Stimulated activated CD8-positive, alpha-beta memory T cell treated with anti-CD3 and anti-CD28 coated beads, Interleukin-12 subunit alpha, Interleukin-12 subunit beta, amount 100 ng/mL, for 4 hours (primary cell): ENCODE measurements at places on chromosomes 5 and 9.

GRCh38 chr5:66807743-66808142 lies 211.6 kb downstream of the MAST4 start:
- no peak for DNase-seq

DNA sequence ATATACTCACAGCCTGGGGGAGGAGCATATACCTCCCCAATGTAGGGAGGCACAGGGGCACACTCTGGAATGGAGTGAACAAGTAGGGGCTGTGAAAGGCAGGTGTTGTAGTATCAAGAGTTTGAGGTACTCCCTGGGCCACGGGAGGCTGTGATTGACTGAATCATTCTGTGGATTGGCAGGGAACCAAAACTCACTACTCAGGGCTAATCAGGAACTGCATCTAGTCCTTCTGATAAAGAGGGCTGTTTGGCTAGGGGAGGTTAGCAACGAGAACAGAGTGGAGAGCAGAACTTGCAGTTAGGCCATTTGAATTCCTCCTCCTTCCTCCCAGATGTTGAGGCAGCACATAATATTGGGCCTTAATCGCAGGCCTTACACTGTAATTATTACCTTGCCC lies 369.2 kb upstream of the MPDZ start:
- DNase-seq = no peak

- DNase-seq = no peak
Observed at GRCh38 chr9:110575169-110575568, 4.4 kb downstream of the SVEP1 start.

DNA sequence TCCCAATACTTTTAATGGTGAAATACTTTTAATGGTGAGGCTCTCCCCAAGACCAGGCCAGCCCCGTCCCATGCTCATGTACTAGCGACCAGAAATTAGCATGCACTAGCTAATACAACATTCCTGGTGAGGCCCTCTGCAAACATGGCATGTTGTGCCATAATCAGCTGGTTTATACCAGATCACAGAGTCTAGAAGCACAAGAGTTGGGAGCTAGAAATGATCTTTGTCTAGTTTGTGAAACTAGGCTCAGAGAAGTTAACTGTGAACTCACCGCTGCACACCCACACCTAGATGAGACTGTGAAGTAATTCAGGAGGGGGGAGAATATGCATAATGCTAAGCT lies 37.4 kb downstream of the MTMR12 start:
- no peak for DNase-seq

DNA sequence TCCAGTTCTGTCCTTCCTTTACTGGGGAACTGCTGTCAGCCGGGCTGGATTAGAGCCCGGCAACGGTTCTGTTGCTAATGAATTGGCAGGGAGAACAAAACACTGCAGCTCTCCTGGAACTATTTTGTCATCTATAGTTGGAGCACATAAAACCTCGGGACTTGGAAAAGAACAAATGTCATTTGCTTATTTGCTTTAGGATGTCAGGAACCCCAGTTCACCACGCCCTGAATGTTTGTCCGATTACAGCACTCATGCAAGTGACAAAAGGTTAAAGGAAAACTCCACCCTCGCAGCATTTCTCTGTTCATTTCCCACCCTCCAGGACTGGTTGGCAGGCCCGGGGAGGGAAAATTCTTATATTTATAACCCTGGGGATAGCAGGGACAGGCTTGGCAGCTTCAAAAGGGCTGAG lies 66.4 kb upstream of the PLPP1 start:
- DNase-seq = no peak

DNA sequence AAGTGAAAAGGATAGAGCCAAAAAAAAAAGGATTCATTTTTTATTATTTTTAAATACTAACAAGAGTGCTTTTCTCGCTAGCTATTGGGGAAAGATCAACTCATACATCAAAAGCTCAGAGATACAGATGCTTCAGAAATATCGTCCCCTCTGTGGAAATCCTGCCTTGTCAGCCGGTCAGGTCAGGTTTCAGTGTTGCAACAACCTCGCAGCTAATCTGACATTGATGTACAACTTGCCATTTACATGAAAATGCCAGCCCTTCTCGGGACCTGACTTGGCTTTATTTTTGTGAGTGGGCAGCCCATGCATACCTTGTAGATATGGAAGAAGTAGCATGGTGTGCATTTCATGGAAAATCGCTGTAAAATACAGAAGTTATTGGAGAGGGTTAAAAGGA lies 358.8 kb upstream of the ADAMTS16 start:
- no peak for DNase-seq

DNA sequence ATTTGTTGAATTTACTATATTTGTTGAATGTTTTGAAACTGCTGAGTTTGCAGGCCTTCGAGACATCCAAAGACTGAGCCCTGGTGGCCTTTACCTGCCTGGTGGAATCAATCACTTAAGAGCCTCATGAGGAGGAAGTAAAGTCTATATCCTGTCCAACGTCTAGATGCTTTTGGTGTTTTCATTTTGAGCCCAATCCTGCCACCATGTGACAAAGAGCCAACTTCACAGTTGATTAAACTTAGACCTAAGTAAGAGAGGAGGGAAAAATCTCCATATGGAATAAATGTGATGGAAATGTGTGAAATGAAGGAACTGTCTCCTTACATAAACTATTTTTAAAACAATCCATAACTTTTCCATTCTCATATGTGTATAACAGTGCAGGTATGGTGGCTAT lies 220.1 kb downstream of the PRR16 start:
- no peak for DNase-seq

DNA sequence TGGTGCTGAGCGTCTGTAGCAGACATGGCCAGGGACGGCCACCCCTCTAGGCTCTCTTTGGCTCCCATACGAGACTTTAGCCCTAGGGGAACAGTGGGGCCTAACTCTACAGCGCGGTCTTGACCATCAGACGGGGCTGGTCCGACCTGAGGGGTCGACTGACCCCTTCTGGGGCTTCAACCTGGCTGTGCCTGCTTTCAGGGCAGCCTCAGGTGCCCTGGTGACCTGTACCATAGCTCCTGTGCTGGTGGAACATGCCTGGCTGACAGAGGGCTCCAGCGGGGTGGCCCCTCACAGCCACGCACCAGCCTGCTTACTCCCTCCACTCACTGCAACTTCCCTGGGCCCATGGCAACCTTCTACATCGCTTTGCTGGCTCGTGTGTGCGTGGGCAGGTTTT lies 423.4 kb upstream of the SEMA6A start:
- no peak for DNase-seq

- no peak for DNase-seq
Observed at GRCh38 chr5:56595566-56595965, 219.8 kb upstream of the MAP3K1 start.

- no peak for DNase-seq
Observed at GRCh38 chr5:72949481-72949880, 6.4 kb upstream of the FCHO2 start.
